Breast epithelium (tissue), 4 donors: ENCODE measurements at places on chromosomes 5 and 9. TPM values are rescaled to one million over a fixed set of nuclear protein-coding genes. Genes with fewer than 3 reads are reported as not detected.

GRCh38 chr9:20811872-20812271 lies 127.8 kb downstream of the FOCAD start:
- no peaks in the 10 kb centered on the region for H3K4me1 ChIP-seq
- no peaks in the 10 kb centered on the region for H3K36me3 ChIP-seq
- no peaks in the 10 kb centered on the region for H3K27me3 ChIP-seq
- no peak overlapping the region for H3K27ac ChIP-seq
- DNase-seq: no peak

The ADAMTS2 gene
- 19.7 TPM for total RNA-seq

The SPAG8 gene
- 2.2 TPM for total RNA-seq

DNA sequence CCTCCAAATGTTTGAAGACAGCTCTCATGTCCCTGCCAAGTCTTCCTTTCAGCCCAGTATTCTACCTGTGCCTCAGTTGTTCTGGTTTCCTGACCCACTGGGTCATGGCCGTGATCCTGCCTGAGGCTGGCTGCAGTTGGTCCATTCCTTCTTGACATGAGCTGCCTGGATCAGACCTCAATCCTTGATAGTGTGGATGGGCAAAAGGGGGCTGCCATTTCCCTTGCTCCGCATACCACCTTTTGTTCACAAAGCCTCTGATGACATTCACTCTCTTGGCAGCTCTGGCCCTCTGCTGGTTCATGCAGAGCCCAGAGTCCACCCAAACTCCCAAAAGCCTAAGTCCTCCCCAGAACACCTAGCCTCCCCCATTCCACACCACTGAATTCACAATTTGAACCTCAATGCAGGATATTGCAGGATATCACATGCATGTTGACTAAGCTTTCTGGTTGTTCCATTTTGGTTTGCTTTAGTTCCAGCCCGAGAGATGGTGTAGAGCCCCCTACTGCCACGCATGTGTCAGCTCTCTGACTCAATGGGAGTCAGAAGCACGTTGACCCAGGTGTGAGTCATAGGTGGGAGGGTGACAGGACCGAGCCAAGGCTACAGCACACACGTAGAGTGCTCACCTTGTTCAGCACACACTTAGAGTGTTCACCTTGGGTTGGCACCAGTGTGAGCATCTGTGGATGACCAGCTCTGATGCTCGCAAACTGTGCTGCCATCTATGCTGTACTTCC lies 137.2 kb downstream of the MTX3 start:
- no peak overlapping the region for H3K27ac ChIP-seq
- H3K27me3 ChIP-seq: no peaks in the 10 kb centered on the region
- no peak for DNase-seq
- H3K36me3 ChIP-seq: no peaks in the 10 kb centered on the region

GRCh38 chr5:151427258-151427657 lies 20.1 kb upstream of the SLC36A1 start:
- H3K4me3 ChIP-seq: no peak overlapping the region
- H3K4me1 ChIP-seq: no peaks in the 10 kb centered on the region
- DNase-seq: no peak
- H3K36me3 ChIP-seq: no peaks in the 10 kb centered on the region

- no peak overlapping the region for H3K4me3 ChIP-seq
- no peaks in the 10 kb centered on the region for H3K36me3 ChIP-seq
- H3K4me1 ChIP-seq: no peaks in the 10 kb centered on the region
Observed at GRCh38 chr9:36132086-36132485, 4.4 kb upstream of the GLIPR2 start.

The GRM6 gene
- total RNA-seq: not detected

DNA sequence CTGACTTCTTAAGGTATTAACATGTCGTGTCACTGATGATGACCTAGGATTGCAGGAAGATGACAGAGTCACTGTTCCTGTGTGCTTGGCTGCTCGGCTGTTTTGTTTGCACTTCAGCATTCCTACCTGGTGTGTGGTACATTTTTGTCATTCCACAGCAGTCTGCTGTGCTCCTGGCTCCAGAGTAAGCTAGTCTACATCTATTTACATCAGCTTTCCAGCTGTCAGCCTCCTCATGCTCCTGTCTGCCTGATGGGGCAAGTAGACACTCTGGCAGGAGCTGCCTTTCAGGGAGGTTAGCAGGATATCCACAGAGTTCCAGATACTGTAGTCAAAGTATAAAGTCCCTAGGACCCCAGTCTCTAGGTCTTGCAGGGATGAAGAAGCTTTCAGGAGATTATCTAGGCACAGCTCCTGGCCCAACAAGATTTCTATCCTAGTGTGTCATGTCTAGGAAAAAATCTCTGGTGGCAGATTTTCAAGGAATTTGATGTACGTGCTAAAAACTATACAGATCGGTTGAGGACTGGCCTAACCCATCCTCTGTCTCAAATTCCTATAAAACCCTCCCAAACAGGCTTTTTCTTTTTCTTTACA lies 28.4 kb downstream of the RUSC2 start:
- H3K27me3 ChIP-seq: no peaks in the 10 kb centered on the region
- peaks cover 61% of the 10 kb centered on the region for H3K4me1 ChIP-seq
- H3K4me3 ChIP-seq: no peak overlapping the region
- peak; percentile 89 for DNase-seq
- no peaks in the 10 kb centered on the region for H3K36me3 ChIP-seq
- peak overlapping the region; percentile 93 for H3K27ac ChIP-seq

DNA sequence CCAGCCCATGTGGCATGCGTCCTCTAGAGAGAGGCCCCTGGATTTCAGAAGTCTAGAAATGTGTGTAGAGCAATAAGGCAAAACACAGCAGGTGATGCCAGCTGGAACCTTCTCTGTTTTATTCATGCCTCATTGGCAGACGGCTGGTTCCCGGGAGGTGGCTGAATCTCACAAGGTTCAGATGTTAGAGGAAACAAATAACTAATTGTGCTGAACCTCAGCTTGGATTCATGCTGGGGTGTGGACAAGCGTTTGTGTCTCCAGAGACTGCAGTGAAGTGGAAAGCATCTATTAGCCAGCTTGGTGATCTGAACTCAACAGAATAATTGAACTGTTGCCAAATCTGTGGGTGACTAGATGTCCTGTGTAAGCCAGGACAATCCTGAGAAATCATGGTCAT lies 131.1 kb upstream of the NR4A3 start:
- no peak for DNase-seq
- no peaks in the 10 kb centered on the region for H3K27me3 ChIP-seq
- H3K4me1 ChIP-seq: no peaks in the 10 kb centered on the region
- H3K4me3 ChIP-seq: no peak overlapping the region
- H3K36me3 ChIP-seq: no peaks in the 10 kb centered on the region

The TRMO gene
- 29.8 TPM for total RNA-seq

The SLC6A18 gene
- total RNA-seq: not detected

- H3K36me3 ChIP-seq: no peaks in the 10 kb centered on the region
- peak overlapping the region; percentile 23 for H3K27ac ChIP-seq
- DNase-seq: no peak
- peaks cover 6% of the 10 kb centered on the region for H3K4me1 ChIP-seq
- H3K27me3 ChIP-seq: no peaks in the 10 kb centered on the region
- no peak overlapping the region for H3K4me3 ChIP-seq
Observed at GRCh38 chr9:89498852-89499480, 1.1 kb upstream of the SEMA4D start.

The SLC6A19 gene
- total RNA-seq: not detected

DNA sequence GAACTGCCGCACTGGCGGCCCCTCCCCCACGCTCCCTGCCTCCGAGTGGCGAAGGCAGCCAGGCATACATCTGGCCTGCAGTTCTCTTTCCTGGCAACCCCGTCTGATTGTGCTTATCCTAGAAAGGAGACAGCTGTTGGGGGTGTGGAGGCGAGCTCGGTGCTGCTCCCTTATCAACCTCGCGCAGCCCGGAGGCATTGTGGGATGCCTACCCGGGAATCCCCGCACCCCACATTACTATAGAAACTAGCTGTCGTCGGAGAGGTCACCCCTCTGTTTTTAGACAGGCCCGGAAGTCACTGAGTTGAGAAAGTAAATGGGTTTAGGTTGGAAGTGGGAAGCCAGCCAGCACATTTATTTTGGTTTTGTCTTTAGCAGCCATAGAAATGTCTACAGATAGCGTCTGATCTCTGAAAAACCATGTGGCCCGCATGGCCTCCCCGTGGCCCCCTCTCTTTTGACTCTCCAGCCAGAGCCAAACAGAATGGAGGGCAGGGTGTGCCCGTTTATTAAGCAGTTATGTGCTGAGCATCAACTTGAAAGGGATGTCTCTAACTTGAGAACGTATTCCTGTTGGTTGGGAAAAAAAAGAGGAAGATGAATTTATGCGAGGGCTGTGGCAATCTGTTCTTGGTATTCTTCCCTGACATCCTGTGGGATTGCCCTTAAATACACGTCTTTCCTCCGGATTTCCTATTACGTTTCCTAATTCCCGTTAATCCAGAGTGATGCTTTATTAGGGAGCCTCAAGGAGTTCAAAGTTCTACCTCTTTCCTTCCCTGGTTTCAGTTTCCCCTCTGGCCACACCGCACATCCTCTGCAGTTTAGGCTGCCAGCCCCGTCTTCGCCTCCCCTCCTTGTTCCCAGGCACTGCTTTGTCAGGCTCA lies 3.9 kb downstream of the STC2 start:
- H3K36me3 ChIP-seq: no peaks in the 10 kb centered on the region
- H3K27me3 ChIP-seq: peaks cover 29% of the 10 kb centered on the region

- no peak overlapping the region for H3K4me3 ChIP-seq
- DNase-seq: no peak
- no peak overlapping the region for H3K27ac ChIP-seq
- no peaks in the 10 kb centered on the region for H3K36me3 ChIP-seq
- H3K4me1 ChIP-seq: no peaks in the 10 kb centered on the region
Observed at GRCh38 chr5:6936031-6936430, 222.8 kb downstream of the TENT4A start.

- H3K4me3 ChIP-seq: no peak overlapping the region
- H3K4me1 ChIP-seq: no peaks in the 10 kb centered on the region
- DNase-seq: no peak
- no peak overlapping the region for H3K27ac ChIP-seq
- no peaks in the 10 kb centered on the region for H3K36me3 ChIP-seq
Observed at GRCh38 chr5:2222246-2222992, 339.7 kb upstream of the IRX4 start.
